ENCODE measurements at places on chromosomes 4 and X.

DNA sequence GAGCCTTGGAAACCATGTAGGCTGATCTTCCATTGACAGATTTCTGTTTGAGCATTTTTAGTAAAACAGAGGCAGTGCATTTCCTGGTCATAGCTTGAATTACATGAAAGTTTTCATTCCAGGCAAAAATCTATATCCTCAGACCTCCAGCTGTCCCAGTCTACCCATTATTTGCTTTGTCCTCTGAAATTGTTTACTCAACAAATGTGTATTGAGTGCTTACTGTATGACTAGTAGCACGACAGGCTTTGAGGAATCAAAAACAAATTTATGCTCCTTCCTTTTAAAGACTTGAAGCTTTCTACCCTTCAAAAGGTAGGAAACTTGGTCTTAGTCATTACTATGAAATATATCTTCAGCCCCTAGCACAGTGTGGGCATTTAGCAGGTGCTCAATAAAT lies 307.9 kb upstream of the IGFBP7 start:
- no peak for DNase-seq

GRCh38 chr4:141467225-141467624 lies 169.2 kb upstream of the IL15 start:
- no peak for DNase-seq

DNA sequence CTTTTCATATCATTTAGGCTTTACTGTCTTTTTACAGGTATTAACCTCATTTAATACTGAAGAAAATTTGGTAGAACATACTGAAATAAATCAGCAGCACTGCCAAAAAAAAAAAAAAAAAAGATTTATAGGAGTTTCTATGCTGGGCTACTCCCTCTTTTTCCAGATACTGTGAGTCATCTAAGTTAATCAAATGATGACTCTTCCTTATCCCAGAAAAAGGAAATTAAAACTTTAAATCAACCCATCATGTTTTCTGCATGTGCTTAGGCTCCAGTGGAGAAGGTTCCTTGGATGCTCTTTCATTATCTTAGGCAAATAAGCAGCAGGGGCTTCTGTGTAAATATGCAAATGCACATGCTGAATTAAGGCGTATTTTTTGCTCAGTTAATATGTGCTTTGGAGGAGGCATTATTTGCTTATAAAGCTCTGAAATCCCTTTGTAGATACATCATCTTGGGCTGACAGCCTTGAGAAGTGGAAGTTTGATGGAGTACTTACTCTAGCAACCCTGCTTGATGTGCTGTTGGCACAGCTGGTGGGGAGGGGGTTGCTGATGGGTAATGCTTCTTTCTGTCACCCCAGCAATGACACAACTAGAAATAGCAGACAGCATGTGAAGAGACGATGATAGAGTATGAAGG lies 136.1 kb downstream of the C4orf33 start:
- DNase-seq = no peak

DNA sequence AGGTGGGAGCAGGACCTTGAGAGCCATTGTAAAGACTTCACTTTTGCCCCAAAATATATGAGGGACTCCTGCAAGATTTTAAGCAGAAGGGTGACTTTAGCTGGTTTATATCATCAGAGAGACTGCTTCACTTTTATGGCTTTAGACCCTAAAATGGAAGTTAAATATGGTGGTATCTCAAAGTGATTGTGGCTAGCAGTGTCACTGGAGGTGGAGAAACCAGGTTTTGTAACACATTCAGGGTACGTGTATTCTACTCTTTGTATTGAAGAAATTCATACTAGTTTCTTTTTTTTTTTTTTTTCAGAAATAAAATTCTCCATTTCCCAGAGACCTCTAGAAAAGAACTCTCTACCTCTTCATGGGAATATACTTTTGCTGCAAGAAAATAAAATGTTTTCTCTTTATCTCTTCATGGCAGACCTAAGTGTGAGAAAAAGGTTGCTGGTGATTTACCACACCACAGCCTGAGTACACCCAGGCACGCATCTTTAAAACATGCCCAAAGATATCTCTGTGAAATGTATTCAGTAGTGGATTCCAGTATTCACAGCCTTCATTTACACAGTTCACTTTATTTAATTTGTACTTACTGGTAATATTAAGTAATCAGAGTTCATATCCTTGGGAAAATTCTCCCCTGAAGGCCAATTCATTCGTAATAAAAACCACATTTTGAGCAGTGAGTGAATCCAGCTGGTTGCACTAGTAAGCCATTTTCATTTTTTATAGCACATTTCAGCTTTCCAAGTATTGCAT lies 74.3 kb upstream of the GUCY1A1 start:
- DNase-seq = no peak

- DNase-seq = no peak
Observed at GRCh38 chrX:20451929-20452328, 185.2 kb upstream of the RPS6KA3 start.

- no peak for DNase-seq
Observed at GRCh38 chrX:129979207-129979920, 3.1 kb upstream of the BCORL1 start.

GRCh38 chr4:105306158-105306781 lies 159.6 kb downstream of the TET2 start:
- DNase-seq = peak; percentile 0

DNA sequence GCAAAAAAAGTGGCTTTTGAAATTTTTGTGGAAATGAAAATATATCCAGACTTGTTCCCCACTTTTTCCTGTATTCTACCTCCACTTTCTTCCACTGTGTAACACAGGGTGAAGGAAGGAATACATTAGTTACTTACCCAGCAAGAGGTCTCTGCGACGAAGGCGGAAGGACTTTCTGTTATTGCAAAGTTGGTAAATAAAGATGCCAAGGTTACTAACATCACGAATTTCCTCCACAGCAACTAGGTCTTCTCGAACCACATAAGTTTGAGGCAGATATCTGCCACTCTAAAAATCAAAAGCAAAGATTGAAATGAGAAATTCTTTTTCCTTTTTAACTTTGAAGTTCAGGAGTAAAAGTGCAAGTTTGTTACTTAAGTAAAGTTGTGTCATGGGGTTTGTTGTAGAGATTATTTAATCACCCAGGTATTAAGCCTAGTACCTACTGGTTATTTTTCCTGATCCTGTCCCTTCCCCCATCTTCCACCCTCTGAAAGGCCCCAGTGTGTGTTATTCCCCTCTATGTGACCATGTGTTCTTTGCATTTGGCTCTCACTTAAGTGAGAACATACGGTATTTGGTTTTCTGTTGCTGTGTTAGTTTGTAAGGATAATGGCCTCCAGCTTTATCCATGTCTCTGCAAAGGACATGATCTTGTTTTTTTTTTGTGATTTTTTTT lies 5.8 kb downstream of the ITM2A start:
- DNase-seq = no peak

GRCh38 chr4:30767147-30767845 lies 47.1 kb downstream of the PCDH7 start:
- DNase-seq = no peak

- DNase-seq = no peak
Observed at GRCh38 chr4:140014284-140014683, 139.7 kb downstream of the MAML3 start.

DNA sequence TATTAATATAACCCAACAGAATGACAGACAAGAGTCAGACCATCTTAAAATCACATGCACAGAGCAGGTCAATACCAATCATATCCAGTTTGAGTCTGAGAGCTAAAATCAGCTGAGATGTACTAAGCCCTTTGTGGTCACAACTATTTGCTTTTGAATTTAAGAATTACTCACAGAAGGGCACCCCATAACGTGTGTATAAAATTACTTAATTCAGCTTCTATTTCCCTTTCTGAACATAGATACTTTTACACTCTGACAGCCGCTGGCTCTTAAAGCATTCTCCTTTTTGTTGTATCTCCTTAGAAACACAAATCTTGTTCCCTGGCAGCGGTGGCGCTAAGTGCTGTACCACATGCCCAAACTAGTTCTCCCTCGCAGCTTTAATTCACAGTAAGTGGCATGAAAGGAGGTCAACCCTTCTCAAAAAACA lies 14.8 kb upstream of the PPARGC1A start:
- DNase-seq = no peak

Data from stimulated activated CD8-positive, alpha-beta memory T cell treated with anti-CD3 and anti-CD28 coated beads, Interleukin-12 subunit alpha, Interleukin-12 subunit beta, amount 100 ng/mL, for 1 hour (primary cell).